Stimulated activated CD4-positive, alpha-beta T cell treated with anti-CD3 and anti-CD28 coated beads, Interleukin-12 subunit alpha, Interleukin-12 subunit beta, amount 100 ng/mL, for 4 hours (primary cell): ENCODE measurements at places on chromosomes 3 and 15.
A peak's percentile ranks its signal among the peaks of the same experiment; 100 is the strongest.

DNA sequence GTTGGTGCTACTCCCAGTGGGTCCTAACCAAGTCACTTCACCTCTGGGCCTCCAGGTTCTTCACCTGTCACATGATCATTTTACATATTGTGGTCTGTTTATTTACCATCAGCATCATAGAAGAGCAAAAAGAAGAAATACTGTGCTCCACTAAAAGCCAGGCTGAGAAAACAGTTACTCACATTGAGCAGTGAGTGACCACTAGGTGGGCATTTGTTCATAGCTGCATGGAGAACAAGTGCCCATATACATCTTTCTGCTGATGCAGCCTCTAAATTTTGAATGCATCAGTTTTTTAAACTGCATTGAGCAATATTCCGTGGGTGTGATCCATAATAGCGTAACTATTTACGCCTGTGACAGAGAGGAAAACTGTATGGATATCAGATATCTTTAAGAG is 76.2 kb downstream of the DCUN1D1 start:
- DNase-seq = no peak

- peak; percentile 42 for DNase-seq
These were observed 2.5 kb upstream of the INAFM2 start for GRCh38 chr15:40320931-40321371.

DNA sequence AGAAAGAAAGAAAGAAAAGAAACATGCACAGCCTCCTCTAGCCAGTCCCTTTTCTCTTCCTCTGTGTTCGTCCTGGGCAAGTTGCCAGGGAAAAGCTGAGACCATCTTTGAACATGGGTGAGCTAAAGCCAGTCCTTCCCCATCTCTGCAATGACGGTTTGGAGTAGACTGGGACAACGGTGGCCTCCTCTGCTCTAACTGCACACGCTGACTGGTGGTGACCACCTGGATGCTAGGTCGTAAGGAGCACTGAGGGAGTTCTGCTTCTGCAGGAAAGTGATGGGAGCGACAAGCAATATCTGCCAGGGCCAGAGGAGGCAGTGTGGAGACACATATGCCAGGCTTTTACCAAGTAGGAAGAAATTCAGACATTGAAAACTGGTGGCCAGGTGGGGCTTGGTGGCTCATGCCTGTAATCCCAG is 111.7 kb downstream of the NUP210 start:
- DNase-seq = peak; percentile 11

GRCh38 chr3:100540791-100541334 is 48.4 kb downstream of the TMEM45A start:
- no peak for DNase-seq

GRCh38 chr3:81554388-81554787 is 207.1 kb downstream of the GBE1 start:
- DNase-seq = no peak

GRCh38 chr3:14358426-14359211 is 43.8 kb upstream of the SLC6A6 start:
- no peak for DNase-seq

DNA sequence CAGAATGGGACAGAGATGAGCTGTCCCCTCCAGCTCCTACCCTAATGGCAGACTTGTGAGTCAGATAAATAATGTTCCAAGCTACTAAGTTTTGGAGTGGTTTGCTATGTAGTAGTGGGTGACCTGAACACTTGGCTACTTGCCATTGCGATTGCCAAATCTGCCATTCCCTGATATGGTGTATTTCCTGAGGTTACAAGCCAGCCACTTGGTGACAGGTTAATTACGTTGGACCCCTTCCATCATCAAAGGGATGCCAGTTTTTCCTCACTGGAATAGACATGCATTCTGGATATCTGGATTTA is 33.6 kb downstream of the MORF4L1 start:
- DNase-seq = no peak

- no peak for DNase-seq
These were observed 32.9 kb upstream of the SLC22A13 start for GRCh38 chr3:38232701-38233100.

- DNase-seq = no peak
These were observed 562.9 kb upstream of the KCNMB2 start for GRCh38 chr3:177973241-177973840.

DNA sequence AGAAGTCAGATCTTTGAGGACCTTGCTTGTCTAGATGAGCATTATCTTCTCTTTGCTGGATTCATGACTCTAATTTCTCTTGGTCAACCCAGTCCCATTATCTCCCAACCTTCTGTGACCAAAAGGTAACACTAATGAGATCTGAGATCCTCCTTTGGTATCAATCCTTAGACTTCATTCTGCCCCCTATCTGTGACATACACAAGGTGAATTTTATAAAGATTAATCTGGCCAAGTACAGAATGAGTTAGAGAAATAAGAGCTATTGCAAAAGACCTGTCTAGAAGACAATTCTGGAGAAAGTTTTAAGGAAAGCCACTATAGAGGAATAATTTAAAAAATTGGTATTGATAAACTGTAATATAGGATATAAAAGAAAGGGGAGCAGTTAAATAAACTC is 113.8 kb upstream of the KCNMB2 start:
- DNase-seq = no peak

DNA sequence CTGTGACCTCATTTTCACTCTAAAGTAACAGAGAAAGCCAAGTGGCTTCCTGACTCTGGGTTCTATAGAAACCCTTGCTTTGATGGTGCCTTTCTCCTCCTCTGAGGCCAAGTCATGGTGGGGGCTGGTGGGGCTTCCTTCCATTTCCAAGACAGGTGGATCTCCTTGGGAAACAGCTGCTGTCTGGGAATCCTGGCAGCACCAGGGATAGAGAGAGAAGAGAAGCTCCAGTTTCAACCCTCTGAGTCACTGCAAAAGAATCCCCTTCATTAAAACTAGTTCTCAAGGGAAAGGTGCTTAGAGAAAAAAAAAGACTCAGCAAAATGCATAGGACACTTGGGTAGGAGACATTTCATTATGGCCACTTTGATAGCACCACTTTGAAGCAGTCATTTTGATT is 614.4 kb downstream of the FHIT start:
- DNase-seq = no peak

DNA sequence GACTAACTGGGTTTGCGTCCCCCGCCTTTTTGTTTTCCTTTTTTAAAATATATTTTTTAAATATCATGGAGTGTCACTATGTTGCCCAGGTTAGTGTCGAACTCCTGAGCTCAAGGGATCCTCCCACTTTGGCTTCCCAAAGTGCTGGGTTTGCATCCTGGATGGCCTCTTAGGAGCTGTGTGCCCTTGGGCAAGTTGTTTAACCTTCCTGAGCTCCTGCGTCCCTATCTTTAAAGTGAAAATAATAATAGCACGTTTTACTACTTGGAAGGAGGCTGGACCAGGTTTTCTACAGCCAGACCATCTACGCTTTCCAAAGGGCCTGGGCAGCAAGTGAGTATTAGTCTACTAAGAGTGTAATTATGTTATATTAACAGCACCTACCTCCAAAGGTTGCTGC is 44.2 kb upstream of the RNU6-1 start:
- no peak for DNase-seq

- no peak for DNase-seq
These were observed 31.6 kb downstream of the KLHL25 start for GRCh38 chr15:85763157-85763556.

DNA sequence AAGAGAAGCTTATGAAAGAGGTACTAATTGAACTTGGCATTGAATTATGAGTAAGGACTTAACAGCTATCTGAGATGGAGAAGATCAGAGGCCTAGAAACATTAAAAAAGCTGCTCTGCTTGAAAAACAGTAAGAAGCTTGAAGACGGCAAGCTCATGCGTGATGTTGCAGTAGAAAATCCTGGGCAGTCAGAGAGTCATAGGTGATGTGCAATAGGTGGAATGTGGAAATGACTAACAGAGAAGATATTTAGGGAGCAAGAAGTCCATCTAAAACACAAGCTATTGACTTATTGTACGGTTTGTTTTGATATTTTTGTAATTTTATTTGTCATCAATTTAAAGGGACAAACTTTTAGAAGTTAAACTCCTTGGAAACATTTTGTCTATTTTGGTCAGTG is 1101.4 kb downstream of the ROBO2 start:
- no peak for DNase-seq

DNA sequence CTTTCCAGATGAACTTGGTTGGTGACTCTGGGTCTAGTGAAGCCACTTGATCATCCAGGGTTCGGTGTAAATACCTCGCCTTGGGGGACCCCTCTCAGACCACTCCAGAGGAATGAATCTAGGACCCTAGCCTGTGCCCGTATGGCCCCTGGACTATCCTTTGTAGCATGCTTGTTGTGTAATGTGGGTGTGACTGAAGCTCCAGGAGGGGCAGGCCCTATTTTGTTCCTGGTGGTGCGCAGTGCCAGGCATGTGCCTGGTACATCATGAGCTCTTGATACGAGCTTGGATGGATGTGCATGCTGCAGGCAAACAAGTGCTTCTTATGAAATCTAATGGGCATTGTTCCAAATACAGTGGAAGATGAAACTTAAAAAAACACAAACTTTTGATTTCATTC is 82.8 kb downstream of the EBLN2 start:
- DNase-seq = no peak

DNA sequence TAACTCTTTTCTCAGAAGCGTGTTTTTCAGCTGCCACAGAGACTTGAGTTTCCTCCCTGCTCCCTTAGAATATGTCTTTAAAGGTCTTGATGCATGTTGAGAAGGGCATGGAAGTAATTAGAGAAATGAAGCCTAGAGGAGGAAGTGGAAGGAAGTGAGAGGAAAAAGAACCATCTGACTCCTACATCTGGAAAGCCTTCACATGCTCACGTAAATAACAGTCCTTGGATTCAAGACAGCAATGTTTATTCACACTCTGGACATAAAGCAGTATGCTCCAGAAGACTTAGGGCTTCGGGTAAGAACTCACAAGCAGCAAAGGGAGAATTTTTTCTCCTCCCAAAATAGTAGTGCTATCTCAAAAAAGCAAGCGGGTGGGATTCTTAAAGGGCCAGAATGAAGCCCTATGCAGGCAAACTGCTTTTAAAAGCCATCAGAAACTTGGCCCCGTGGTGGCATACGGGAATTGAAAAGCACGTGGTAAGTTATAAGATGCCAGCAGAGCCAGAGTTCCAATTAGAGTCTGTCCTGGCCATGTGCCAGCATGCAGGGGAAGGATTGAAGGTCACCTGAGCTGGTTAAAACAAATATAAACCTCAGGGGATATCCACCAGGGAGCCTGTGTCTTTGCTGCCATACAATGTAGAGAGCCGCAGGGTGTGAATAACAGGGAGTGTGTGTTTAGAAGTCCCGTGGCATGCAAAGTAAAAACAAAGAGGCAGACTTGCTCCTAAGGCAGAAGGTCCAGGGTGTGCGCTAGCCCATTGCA is 380.8 kb upstream of the NDN start:
- DNase-seq = no peak

GRCh38 chr15:39504808-39505207 is 76.1 kb upstream of the THBS1 start:
- DNase-seq = no peak

GRCh38 chr15:95770196-95770595 is 560.3 kb upstream of the NR2F2 start:
- DNase-seq = no peak

GRCh38 chr3:149586871-149587270 is 71.0 kb downstream of the WWTR1 start:
- no peak for DNase-seq

DNA sequence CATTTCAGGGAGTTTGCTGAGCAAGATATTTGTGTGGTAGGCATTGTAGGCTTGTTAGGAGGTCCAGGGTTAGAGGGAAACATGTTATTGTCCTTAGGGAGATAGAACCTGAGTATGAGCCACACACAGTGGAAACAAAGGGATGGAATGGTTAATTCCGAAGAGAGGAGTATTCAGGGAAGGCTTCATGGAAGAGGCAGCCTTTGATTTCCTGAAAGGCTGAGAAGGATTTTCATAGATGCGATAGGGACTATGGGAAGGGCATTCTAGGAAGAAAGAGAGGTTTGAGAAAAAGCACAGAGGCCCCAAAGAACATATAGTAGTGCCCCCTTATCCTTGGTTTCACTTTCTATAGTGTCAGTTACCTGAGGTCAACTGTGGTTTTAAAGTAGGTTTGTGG is 81.7 kb downstream of the RAB11A start:
- no peak for DNase-seq

DNA sequence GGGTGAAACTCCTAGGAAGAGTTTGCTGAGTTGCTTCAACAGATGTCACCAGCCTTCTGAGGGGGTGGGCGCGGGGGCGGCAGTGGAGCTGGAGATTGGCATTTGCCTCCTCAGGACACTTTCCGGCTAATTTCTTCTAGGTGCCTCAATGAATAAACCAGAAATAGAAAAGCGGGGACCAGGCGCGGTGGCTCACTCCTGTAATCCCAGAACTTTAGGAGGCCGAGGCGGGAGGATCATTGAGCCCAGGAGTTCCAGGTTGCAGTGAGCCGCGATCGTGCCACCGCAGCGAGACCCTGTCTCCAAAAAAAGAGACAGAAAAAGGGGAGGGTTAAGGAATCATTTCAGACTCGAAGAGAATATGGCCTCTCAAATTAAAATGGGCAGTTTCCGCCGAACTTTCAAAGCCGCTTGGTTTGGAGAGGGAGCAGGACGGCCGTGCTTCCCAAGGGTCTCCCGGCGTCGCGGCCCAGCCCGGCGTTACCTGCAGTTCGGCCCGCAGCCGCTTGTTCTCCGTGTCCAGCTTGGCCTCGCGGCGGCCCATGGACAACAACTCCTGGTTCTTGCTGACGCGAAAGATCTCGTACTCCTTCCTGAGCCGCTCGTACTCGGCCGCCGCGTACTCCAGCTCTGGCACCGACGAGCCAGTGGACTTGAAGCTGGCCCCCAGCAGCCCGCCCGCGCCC is 587 bp downstream of the NPHP3 start:
- DNase-seq = peak; percentile 11

DNA sequence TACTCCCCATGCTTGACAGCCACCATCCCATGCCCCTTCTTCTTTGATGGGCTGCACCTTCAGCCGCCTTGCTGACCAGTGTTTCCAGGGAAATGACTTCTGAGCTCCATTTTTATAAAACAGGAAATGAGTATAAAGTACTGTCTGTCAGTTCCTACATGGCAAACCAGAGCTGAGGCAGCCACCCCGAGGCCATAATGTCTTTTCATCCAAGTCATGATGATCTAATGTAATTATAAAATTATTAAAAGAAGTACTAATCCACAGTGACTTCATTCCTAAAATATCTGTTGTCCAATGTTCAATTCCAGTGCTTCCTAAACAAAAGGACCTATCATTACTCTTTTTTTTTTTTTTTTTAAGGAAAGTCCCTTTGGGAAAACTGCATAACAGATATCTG is 75.2 kb upstream of the HERC1 start:
- DNase-seq = no peak
